ENCODE measurements at places on chromosomes 7 and 10.

DNA sequence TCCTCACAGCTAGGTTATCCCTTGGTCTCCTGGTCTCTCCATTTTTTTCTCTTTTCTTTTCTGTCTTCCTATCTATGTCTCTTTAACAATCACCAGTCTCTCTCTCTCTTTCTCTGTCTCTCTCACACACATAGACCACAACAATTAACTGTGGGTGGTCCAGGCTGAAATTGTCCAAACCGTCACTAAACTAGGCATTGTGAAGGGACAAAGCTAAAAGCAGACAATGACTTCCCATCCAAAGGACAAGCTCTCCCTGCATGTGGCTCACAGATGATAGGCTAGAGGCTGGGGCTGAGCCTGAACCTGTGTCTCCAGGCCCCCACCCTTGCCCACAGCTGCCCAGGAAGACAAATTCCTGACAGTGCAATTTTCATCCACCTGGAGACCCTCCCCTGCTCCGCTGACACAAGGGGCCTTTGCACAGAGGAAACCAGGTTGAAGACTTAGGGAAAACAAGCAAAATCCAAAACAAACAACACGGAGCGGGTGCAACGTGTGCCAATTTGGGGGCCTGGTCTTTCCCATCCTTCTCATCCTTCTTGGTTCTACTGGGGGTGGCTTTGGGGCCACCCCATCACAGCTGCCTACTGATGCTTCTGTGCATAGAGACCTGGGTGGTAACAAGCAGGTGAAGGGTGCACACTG lies 755.4 kb downstream of the GRID1 start:
- DNase-seq = no peak

- DNase-seq = no peak
Measured at GRCh38 chr10:91549262-91549661, 83.6 kb downstream of the PPP1R3C start.

DNA sequence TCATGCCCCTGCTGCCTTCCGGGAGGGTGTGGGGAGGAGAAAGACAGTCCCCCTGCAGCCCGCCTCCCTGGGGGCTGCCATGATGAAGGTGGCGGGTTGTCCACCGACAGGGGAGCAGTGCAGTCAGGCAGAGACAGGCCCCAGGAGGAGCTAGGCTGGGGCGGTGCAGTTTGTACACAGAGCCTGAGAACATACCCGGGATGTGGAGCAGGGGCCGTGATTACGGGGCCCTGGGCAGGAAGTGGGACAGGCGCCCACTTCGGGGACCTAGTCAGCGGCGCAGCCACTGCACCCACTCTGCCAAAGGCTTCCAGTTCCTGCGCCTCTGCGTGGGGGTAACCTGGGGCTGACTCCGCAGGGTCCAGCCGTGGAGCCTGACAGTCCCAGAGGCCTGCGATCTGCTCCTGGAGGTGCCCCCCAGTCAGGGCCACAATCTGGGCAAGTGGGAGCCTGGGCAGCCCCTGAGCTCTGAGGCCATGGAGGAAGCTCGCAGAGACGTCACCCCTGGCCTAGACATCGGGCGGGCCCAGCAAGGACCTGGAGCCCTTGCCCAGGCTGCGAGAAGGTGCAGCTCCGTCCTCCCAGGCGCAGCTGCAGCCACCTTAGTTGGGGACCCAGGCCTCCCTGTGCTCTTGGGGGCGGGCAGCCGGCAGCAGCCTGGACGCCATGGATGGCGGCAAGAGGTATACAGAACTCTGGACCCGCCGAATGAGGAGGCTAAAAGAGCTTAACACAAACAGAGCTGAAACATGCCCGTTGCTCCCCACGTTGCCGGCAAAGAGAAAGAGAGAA lies 1356.8 kb downstream of the XPNPEP1 start:
- DNase-seq = no peak

- DNase-seq = no peak
Measured at GRCh38 chr7:3634396-3634795, 333.3 kb downstream of the SDK1 start.

DNA sequence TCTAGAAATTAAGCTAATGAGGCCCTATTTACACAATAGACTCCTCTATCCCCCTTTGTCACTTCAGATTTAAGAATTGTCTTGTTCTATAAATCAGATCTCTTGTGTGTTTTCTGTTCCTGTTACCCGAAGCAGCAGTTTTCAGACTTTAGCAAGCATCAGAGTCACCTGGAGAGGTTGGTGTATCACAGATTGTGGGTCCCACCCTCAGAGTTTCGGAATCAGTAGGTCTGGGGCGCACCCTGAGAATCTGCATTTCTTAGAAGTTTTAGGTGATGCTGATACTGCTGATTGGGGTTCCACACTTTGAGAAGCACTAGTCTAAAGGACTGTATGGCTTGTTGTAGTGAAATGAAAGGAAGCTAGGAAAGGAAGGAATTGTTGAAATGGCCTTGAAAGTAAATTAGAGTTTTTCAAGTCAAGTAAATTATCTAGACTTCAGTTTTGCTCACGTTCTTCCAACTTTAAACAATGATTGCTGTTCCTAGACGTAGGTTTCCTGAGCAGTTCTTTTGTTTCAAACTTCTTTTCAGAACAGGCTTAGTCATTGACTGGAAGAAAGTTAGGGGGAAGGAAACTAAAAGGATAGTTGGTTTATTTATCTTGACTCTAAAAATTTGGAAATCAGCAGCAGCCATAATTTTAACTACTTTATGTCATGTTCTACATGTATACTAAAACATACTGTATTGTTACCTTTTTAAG lies 15.7 kb downstream of the BPGM start:
- DNase-seq = no peak
